ENCODE measurements at places on chromosomes 12 and 14.

- no peak for DNase-seq
These were observed 37.8 kb downstream of the AEBP2 start for GRCh38 chr12:19477071-19477470.

GRCh38 chr14:81070511-81070910 lies 115.1 kb downstream of the TSHR start:
- no peak for DNase-seq

- no peak for DNase-seq
These were observed 465.5 kb upstream of the ATP2B1 start for GRCh38 chr12:90174198-90174510.

GRCh38 chr12:42372154-42372791 lies 46.3 kb downstream of the PPHLN1 start:
- DNase-seq = no peak

GRCh38 chr12:102054345-102054744 lies 7.4 kb downstream of the WASHC3 start:
- DNase-seq = no peak

GRCh38 chr14:74855945-74856344 lies 20.0 kb downstream of the PROX2 start:
- no peak for DNase-seq

DNA sequence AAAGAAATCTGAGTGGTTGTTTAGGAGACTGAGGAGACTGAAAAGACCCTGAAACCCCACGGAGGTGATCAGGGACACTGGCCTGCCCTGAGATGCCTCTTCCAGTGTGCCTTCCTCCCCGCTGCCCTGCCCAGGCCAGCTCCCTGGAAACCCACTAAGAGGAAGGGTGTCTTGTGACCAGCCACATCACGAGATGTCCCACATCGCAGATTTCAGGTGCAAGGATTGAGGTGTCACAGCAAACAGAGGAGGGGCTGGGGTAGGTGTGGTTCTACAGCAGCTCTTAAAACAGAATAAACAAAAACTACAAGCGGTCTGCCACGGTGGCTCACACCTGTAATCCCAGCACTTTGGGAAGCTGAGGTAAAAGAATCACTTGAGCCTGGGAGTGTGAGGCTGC lies 184.3 kb upstream of the C14orf180 start:
- DNase-seq = no peak

- no peak for DNase-seq
These were observed 3.4 kb downstream of the CKB start for GRCh38 chr14:103519043-103519836.

GRCh38 chr14:49362916-49363315 lies 223.3 kb downstream of the RPS29 start:
- no peak for DNase-seq

GRCh38 chr12:90683871-90684270 lies 271.1 kb downstream of the CCER1 start:
- no peak for DNase-seq

- DNase-seq = no peak
These were observed 48.7 kb downstream of the SCARB1 start for GRCh38 chr12:124814741-124815613.

GRCh38 chr14:68139431-68140075 lies 320.0 kb downstream of the RAD51B start:
- no peak for DNase-seq

DNA sequence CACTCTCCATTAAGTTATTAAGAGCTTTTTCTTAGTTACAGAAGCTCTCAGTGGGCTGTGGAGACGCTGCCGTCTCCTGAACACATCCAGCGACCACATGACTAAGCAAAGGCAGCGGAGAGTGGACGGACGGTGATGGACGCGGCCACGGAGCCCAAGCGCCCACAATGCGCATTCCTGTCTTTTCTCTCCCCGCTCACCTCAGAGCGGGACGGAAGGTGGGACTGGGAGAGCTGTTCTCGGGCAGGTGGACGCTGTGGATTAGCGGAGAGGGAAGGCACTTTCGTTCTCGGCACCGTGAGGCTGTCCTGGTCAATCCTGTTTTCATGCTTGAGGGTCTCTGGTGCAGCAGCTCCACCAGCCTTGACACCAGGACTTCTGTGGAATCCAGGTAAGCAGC lies 2.6 kb upstream of the ANKLE2 start:
- DNase-seq = no peak

- DNase-seq = no peak
These were observed 6.3 kb downstream of the SLC7A8 start for GRCh38 chr14:23177181-23177580.

- no peak for DNase-seq
These were observed 43.4 kb downstream of the SLC25A21 start for GRCh38 chr14:37129047-37129446.

DNA sequence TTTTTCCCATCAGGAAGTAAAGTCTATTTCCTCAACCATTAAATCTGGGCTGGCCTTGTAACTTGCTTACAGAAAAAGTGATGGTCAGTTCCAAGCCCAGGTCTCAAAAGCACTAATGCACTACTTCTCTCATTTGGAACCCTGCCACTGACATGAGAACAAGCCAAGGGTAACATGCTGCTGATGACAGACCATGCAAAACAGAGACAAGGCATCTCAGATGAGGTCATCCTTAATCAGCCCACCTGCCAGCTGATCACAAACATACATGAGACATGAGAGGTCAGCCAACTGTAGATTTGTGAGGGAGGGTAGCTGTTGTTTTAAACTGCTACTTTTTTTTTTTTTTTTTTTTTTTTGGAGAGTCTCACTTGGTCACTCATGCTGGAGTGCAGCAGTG lies 16.2 kb downstream of the TWF1 start:
- DNase-seq = no peak

DNA sequence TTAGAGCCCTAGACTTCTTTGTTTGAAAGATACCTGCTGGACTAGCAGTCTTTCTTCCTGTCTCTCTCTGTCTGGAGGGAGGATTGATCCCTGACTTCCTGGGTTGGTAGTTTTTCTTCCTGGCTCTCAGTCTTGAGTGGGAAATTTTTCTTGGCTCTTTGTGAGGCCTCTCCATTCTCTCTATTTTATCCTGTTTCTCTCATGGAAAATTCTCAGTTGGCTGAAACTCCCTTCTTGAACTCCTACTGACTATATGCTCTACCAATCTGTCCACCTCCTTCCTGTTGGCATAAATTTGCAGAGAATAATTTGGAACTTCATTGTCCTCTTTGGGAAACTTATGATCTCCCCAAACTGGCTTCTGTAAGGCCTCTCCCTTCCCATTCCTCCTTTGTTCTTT lies 24.1 kb upstream of the MUCL1 start:
- DNase-seq = no peak

GRCh38 chr12:94585626-94586025 lies 64.7 kb downstream of the TMCC3 start:
- DNase-seq = no peak

DNA sequence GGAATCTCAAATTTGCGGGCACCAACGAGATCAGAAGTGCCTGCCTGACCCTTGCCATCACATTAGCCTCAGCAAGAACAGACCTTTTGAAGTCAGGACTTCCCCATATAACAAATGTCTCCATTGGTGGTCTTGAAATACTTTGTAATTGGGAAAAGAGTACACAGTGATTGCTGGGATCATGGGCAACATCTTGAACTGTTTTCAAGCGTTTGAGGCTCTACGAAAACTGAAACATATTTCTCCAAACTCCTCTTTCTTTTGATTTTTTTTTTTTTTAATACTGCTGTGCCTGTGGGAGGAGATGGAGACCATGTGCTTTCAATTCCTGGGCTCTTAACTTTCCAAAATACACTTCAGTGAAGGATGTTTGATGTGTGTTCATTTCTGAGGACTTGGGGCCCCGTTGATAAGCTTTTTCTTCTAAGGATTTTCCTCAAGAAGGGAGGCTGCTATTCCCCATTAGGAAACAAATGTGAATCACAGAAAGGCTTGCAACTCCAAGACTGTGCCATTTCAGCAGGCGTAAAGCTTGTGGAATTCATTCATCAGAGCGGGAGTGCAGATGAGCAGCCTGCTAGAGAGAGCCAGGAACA lies 94.5 kb downstream of the TMEM132C start:
- DNase-seq = no peak

GRCh38 chr12:88181881-88182280 lies 39.8 kb downstream of the TMTC3 start:
- DNase-seq = no peak

- DNase-seq = no peak
These were observed at the start of gene CFL2 for GRCh38 chr14:34714320-34715126. Gene CFL2, minus strand, starts transcription at chr14:34714593. Its CDS starts 53 bp downstream, at chr14:34714540.

- no peak for DNase-seq
These were observed 18.1 kb downstream of the KMT5A start for GRCh38 chr12:123401753-123402683.

GRCh38 chr12:129211862-129212630 lies 358.8 kb downstream of the GLT1D1 start:
- DNase-seq = no peak

- DNase-seq = no peak
These were observed 45.5 kb downstream of the ATF7IP start for GRCh38 chr12:14410841-14411569.

DNA sequence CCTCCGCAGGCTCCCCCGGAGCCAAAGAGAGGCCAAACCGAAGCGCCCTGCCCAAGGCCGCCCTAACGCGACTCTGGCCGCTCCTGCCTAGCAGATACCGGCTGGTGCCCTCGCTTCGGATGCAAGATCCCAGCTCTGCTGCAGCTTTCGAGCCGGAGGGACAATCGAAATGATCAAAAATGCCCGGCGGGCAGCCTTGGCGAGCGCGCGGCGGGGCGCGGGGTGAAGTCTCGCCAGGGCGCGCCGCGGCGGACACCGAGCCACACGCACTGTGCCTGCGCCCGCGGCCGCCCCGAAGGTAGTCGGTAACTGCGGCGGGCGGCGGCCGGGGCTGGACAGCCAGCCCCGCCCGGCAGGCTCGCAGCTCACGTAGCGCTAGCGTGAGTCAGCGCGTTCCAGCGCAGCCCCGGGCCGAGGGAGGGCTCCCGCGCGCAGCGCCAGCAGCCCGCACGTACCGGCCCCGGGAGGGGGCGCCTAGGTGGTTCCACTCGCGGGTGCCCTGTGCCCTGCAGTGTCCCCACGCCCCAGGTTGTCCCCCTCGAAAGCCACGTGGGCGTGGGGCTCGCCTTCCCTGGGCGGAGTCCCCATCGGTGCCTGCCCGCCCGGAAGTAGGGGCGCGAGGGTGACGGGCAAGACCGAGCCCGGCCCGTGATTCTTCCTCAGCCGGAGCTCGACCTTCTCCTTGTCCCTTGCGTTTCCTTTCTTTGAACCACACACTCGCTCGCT lies 109.2 kb upstream of the EGLN3 start:
- DNase-seq = no peak

GRCh38 chr14:100103250-100104005 lies 38.2 kb downstream of the EVL start:
- DNase-seq = no peak

- no peak for DNase-seq
These were observed 27.4 kb upstream of the KLRB1 start for GRCh38 chr12:9634969-9635754.

DNA sequence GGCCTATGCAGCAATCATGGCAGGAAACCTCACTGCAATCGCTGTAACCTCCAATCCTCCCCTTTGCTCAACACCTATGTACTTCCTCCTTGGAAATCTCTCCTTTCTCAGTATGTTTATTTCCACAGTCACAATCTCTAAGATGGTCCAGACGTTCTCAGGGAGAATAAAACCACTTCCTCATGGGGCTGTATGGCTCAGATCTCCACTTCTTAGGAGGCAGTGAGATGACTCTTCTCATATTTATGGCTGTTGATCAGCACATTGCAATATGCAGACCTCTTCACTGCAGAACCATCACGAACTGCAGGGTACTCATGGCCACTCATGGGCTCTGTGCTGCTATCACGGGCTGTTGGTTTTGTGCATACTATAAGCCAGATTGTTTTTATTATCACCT lies 17.1 kb upstream of the OR4K17 start:
- DNase-seq = no peak

GRCh38 chr12:23950210-23950774 lies 822 bp upstream of the SOX5 start:
- DNase-seq = no peak

DNA sequence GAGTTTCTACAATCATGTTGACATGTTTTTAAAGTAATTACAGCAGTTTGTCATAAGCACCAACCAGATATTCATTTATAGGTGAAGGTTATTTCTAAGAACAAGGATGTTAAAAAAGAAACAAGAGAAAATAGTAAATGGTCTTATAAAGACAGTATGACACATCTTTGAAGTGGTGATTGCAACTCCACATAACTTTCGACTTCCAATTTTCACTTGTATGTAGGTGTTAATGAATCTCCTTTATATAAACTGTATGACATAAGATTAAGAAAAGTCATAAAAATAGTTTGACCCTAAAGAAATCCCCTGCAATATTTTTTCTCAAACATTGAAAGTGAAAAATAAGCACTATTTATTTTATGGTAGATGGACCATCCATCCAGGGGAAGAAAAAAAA lies 144.8 kb upstream of the PTPRQ start:
- no peak for DNase-seq

- DNase-seq = no peak
These were observed 431.6 kb downstream of the PDZRN4 start for GRCh38 chr12:41619705-41620104.

- DNase-seq = no peak
These were observed 44.5 kb upstream of the AP4S1 start for GRCh38 chr14:30980980-30981379.

DNA sequence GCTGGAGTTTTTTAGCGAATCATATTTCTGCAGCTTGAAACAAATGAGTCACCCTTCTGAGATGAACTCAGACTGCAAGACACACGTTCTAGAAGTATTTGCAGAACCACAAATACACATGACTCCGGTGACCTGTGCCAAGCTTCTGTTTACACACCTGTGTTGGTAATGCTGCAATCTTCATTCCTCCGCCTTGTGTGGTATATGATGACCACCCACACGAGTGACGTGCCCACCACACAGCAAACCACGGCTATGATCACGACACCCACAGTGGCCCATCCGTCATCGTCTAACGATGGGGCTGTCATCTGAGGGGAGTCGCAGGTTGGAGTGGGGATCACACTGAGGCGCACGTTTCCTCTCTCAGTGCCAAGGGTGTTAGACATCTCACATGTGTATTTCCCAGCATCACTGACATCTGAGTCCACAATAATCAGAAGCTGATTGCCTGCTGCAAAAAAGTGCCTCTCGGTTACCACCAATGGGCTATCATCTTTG lies 43.0 kb downstream of the LRIG3 start:
- DNase-seq = peak; percentile 100

- DNase-seq = no peak
These were observed 489.8 kb downstream of the EGLN3 start for GRCh38 chr14:33461036-33461435.

DNA sequence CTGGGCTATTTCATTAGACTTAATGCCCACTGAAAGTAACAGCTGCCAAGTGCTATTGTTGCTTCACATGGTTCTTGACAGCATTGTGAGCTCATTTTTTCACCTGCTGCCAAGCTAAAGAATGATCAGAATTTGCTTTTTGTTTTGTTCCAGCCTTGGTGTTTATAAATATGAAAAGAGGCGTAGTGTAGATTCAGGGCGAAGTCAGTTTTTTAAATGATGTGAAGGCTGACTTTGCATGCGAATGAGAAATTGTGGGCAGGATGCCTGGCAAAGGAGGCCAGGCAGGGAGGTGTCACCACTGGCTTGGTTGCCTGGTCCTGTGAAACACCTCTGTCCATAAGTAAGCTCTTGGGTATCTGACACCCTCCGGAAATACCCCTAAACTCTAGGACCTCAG lies 93.3 kb upstream of the NAP1L1 start:
- no peak for DNase-seq

- no peak for DNase-seq
These were observed 23.6 kb downstream of the DAD1 start for GRCh38 chr14:22565391-22565945.

Measured in kidney epithelial cell (primary cell).